Hippocampal formation (tissue), 2 donors: ENCODE measurements at places on chromosomes 7 and 10.

DNA sequence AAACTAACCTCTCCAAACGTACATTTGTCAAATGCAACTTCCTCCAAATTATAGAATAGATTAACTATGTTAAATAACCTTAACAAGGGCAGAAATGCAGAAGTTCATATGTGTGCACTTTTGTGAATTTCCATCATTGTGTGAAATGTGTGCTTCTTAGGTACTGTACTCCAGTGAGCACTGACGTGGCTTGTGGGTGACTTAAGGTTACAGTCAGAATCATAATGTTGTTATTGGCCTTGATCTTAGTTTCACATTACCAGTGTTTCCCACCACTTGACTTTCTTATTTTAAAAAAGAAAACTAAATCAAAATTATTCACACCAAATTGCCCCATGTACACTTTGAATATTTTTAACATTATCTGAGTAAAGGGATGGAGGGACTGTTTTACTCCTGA, 155.1 kb upstream of the FZD8 start:
- DNase-seq: no peak

GRCh38 chr7:102916881-102917280, 4.1 kb downstream of the LRRC17 start:
- DNase-seq: no peak

DNA sequence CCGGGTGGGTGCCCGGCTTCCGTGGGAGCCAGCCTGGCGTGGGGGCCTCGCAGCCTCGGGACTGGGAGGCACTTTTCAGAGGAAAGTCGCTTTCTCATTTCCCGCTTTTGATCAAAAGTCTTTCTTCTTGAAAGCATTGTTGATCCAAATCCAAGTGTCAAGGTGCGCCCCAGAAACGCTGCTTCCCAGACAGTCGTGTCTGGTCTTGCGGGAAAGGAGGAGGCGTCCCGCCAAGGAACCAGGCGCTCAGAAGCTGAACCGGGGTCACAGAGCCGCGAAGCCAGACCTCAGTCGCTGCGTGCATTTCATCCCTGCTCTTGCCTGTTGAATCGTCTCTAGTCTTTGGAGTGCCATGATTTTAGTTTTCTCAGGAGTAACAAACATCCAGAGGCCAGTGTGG, 1.1 kb upstream of the BNIP3 start:
- DNase-seq: no peak

DNA sequence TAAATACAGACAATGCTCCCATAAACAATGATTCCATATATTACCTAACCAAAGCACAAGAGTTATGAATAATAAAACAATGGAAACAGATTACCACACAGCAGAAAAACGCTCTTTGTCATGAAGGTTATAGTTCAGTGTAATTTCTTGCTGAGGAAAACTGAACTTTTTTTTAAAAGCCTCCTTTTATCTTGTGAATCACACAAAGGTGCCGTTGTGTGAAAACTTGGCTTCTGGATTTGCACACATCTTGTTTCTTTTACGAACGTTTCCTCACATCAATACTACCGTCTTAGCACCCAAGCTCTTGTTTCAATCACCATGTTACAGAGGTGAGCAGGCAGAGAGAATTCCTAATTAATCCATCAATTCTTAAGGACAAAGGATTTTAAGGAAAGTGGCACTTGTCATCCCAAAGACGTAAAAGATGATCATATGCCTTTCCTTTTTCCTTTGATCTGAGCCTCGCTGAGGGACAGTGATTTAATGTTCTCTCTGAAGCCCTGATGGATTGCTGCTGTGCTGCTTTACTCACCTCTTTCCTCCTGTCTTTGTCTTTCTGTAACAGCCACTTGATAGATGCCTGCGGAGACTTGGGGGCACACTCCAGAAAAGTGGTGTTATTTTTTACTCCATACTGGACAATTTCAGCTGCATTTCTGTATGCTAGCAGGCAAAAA, 110.1 kb downstream of the CD36 start:
- no peak for DNase-seq

- DNase-seq: no peak
These were observed 264.6 kb downstream of the DGKB start for GRCh38 chr7:14637968-14638367.

GRCh38 chr10:963655-964054, 24.6 kb upstream of the GTPBP4 start:
- DNase-seq: no peak

- no peak for DNase-seq
These were observed 34.2 kb downstream of the PARD3 start for GRCh38 chr10:34780818-34781380.

DNA sequence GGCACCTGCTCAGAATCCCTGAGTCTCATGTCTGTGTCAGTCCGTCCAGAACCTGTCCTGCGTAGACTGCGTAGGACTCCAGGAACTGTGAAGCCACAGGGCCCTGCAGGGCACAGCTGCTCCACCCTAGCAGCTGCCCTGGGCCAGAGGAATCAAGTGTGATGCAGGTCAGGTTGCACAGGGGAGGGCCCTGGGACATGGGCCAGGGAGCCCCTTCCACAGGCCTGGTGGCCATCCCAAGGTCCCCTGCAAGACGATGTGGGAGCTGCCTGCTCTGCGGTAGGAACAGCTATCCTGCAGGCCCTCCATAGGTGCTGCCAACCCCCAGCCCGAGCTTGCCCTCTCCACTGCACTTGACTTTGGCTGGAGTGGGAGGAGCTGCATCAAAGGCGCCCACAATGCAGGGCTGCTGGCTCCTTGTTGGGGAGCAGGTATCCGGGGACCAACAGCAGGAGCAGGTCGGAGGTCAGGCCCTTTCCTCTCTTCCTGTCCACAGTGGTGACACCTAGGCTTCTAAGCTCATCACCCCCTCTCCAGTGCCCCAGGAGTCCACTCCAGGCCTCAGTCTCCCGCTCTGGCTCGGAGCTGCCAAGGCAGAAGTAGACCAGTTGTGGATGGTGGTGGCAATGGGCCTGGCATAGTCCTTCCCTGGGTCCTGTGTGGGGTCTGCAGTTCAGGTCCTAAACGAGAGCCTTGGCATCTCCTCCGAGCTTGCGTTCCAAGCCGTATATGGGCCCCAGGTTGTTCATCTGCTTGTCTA, 149.1 kb downstream of the MAPK8 start:
- no peak for DNase-seq

- DNase-seq: peak; percentile 52
These were observed 12.3 kb downstream of the KLF14 start for GRCh38 chr7:130721486-130722277.

- no peak for DNase-seq
These were observed 284.1 kb upstream of the CSTF2T start for GRCh38 chr10:51983481-51983880.

GRCh38 chr10:58109731-58110130, 158.0 kb downstream of the IPMK start:
- no peak for DNase-seq

DNA sequence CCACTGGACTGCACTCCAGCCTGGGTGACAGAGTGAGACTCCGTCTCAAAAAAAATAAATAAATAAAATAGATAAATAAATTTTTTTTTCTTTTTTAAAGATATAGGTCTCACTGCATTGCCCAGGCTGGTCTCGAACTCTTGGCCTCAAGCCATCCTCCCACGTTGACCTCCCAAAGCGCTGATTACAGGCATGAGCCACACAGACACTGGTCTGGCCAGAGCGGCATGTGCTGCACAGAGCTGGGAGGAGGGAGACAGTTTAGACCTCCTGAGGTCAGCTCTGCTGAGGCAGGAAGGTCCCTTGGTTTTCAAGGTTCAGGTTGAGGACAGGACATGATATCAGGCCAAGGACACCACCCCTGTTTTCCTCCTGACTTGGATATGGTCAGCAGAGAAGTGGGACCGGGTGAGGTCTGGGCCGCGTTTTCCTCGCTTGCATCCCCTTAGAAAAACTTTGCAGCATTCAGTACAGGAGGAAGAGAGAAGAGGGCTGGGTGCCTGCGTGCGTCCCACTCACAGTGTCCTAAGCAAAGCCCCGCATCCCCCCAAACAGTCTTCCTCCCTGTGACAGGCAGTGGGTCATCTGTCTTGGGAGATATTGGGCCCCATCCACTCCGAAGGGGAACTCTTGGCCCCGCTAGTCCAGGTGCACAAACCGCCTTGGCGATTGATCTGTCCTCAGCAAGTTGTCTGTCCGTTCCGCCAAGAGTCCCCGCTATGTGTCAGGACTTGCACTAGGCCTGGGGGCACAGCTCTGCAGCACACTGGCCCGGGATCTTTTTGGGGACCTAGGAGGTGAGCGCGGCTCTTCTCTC, 56.1 kb downstream of the ZNF727 start:
- no peak for DNase-seq
